Right cardiac atrium (tissue), 5 donors: ENCODE measurements at places on chromosomes 5 and 9. TPM values are rescaled to one million over a fixed set of nuclear protein-coding genes. Genes with fewer than 3 reads are reported as not detected.

TENT4A gene
- polyA plus RNA-seq: 4.7 TPM

FABP6 gene
- 0.68 TPM for polyA plus RNA-seq

FBXL7 gene
- polyA plus RNA-seq: 10.2 TPM

FOXD4L5 gene
- polyA plus RNA-seq: not detected

SOWAHA gene
- polyA plus RNA-seq: 0.05 TPM

PLAA gene
- 14.9 TPM for polyA plus RNA-seq

ASS1 gene
- polyA plus RNA-seq: 77.8 TPM

GRM6 gene
- polyA plus RNA-seq: under 0.01 TPM

PCDHB6 gene
- 0.34 TPM for polyA plus RNA-seq

TAF1L gene
- not detected for polyA plus RNA-seq

IL5 gene
- not detected for polyA plus RNA-seq

ZNF169 gene
- polyA plus RNA-seq: 2.3 TPM

DNA sequence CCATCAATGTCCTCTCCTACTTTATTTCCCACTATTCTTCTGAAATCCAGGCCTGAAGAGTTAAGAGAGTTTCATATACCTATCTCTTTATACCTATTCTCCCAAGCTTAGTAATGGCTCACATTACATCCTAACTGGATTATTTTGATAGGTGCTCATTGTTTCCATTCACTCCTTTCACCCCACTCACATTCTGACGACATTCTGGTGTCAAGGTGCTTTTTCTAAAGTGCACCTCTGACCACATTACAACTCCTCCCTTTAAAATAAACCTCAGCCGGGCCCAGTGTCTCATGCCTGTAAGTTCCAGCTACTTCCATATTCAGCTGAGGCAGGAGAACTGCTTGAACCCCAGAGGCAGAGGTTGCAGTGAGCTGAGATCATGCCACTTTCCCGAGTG lies 417.1 kb downstream of the BNC2 start:
- DNase-seq: no peak

DNA sequence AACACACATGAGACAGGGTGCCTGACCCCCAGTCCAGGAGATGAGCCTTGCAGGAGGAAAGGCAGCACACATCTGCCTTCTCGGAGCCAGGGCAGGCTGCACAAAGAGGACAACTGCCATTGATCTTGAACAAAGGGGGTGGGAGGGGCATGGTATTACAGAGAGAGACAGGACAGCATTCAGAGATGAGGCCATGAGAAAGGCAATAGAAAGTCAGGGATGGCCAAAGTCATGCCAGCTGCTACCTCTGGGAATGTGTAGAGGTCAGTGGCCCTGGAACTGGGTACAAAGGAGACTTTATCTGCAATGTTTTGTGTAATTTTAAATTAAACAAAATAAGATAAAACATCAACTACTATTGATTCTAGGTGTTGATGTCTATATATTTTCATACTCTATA lies 43.2 kb downstream of the WDR36 start:
- no peak for DNase-seq

DNA sequence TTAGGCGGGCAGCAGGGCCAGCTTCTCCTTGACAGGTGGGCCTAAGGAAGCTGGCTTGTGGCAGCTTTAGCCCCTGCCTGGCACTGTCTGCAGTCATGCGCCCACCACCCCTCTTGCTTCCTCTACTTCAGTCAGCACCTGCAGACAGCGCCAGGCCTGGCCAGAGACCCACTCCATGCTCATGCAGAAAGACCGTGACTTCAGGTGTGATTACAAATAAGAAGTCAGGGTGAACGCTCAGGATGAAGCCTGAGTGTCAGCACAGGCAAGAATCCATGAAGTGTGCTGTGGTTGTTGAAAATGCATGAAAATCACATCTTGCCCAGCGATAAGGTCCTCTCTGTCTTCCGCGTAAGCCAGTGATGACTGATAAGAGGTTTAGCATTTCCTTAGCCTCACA lies 3.4 kb downstream of the CSF2 start:
- DNase-seq: no peak

- DNase-seq: no peak
Measured at GRCh38 chr5:15106530-15107283, 235.1 kb upstream of the ANKH start.

- no peak for DNase-seq
Measured at GRCh38 chr5:56108246-56108645, 113.5 kb upstream of the IL6ST start.

GRCh38 chr9:107960916-107961315 lies 471.3 kb upstream of the KLF4 start:
- DNase-seq: no peak

DNA sequence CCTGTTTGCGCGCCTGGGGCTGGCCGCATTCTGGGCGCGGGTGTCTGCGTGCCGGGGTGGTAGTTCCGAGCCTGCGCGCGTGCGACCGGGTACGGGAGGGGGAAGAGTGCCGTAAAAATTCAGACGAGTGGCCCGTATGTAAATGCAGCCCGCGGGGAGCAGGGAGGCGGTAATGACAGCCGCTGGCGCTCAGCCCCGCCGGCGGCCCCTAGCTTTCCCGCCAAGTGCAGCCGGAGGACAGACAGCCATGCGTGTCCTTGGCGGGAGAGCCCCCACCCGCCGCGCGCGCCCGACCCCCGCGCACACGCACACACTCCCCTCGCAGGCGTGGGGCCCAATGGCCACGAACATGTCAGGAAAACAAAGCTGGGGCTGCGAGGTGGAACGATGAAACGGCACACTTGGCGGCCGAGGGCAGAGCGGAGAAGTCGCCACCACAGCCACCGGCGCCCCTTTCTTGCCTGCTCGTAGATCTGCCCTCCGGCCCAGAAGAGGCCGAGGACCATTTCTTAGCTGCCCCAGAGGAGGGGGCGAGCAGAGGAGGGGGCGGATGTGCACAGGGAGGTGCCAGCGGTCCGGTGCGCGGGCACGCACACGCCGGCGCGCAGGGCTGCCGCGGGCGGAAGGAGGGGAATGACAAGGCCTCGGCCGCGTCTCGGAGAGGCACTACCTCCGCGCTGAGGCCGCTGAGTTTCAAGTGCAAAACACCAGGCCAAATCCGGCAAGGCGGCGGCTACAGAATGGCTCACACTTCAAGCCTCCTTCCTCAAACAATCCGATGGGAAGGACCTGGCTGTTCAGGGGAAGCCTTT lies 208.4 kb downstream of the MEF2C start:
- peak; percentile 57 for DNase-seq

GRCh38 chr5:122972877-122973276 lies 63.6 kb downstream of the PPIC start:
- DNase-seq: no peak

DNA sequence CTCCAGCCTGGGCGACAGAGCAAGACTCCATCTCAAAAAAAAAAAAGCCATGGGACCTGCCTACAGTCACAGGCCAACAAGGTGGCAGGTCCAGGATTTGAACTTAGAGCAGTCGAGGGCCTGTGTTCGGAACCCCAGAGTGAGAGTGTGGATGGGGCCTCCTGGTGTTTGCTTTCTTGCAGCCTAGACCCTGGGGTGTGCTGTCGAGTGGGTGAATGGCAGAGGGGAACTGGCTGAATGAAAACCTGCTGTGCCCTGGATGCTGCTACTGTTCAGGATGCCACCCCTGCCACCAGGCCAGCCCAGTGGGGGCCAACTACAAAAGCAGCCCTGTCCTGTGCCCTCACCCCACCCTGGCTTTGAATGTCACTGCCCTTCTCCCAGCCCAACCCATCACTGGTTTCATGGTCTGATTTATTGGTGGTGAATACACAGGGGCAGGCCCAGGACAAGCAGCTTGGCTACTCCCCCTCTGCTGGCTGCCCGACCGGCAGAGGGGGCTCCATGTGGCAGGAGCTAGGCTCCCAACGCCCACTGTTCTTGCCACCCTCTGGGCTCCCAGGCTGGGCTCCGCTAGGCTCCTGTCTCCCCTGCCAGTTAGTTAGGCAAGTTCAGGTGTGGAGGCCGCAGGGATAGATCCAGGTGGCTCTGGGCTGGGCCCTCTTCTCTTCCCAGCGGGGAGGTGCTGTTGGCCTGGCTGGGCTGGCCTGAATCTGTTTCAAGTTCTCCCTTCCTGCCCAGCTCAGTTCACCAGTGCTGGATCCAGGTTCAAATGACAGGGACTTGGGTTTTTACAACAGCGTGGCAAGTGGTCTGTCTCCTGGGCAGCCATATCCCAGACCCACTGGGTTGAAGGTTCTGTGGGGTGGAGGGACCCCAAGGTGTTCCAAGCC lies 12.2 kb downstream of the FPGS start:
- DNase-seq: no peak

GRCh38 chr5:36423578-36424307 lies 122.0 kb upstream of the RANBP3L start:
- DNase-seq: no peak

GRCh38 chr9:115810166-115810565 lies 343.4 kb upstream of the PAPPA start:
- no peak for DNase-seq

GRCh38 chr9:4750023-4750673 lies 9.1 kb upstream of the AK3 start:
- no peak for DNase-seq

GRCh38 chr9:33932078-33932807 lies 115.3 kb downstream of the UBE2R2 start:
- no peak for DNase-seq

DNA sequence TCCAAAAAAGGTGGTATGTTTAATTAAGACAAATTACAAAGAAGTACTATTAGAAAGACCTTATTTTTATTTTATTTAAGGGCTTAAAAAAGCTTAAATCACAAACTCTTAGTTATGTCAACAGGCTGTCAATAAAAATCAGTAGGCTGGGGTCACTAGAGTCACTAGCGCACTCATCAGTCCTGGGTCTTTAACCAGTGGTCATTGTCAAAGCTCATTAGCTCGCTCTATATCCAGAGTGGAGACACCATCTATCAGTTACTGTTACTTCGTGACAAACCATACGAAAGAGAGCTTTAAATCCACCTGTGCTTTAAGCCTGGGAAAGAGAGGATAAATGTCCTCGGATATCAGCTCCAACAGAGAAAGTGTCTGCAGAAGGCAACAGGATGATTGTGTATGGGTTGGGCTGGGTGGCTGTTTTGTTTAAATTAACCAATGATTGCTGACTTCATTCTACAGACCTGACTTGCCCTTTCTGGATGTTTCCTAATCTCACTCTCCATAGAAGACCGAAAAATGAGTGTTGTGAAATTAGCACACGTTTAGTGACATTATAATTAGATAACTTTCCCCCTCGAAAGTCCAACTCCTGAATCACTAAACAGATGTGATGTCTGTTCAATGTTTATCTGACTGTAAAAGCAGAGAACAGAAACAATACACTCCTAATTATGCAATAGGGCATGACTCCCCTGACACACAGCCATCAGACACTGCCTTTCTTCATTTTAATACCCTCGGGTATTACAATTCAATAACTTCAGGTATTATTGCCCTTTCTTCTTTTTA lies 123.6 kb upstream of the TNPO1 start:
- no peak for DNase-seq

DNA sequence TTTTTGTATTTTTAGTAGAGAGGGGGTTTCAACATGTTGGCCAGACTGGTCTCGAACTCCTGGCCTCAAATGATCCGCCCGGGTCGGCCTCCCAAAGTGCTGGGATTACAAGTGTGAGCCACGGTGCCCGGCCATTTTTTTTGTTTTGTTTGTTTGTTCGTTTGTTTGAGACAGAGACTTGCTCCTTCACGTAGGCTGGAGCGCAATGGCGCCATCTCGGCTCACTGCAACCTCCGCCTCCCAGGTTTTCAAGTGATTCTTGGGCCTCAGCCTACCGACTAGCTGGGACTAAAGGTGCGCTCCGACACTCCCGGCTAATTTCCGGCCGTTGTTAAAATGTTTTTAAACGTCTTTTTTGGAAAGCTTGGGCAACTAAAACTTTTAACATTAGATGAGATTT lies 54.0 kb downstream of the SHOC1 start:
- no peak for DNase-seq

DNA sequence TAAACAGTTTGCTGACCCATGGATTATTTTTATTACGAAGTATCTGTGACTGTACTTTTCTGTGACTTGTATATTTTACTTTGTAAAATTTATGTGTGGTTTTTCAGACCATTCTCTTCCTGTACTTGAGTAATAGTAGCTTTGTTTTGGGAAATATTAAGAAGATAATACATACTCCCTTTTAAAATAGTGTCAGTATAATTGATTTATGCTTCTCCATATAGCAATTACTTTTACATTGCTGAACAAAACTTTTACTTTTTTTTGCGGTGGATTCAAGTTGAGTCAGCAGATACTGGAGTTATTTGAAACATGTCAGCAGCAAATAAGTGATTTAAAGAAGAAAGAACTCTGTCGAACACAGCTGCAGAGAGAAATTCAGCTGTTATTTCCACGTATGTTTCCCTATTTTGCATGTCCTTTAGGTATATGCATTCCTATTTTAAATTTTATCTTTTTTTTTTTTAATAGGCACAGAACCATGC lies 28.4 kb downstream of the TENT2 start:
- DNase-seq: no peak

DNA sequence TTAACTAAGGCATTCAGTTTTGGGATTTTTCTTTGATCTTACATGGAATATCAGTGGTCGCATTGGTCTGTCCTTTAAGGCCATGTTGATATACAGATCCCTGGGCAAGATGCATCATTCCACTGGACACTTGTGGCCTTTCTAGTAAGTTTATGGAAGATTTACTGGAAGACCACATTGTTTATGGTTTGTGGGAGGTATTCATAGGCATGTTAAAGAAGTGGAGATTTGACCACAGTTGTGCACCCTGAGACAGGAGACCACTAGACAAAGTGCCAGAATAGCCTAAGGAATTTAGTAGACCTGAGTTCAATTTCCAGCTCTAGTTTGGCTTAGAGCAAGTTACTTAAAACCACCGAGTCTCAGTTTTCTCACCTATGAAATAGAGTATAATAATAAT lies 383.1 kb upstream of the PAPPA start:
- no peak for DNase-seq

DNA sequence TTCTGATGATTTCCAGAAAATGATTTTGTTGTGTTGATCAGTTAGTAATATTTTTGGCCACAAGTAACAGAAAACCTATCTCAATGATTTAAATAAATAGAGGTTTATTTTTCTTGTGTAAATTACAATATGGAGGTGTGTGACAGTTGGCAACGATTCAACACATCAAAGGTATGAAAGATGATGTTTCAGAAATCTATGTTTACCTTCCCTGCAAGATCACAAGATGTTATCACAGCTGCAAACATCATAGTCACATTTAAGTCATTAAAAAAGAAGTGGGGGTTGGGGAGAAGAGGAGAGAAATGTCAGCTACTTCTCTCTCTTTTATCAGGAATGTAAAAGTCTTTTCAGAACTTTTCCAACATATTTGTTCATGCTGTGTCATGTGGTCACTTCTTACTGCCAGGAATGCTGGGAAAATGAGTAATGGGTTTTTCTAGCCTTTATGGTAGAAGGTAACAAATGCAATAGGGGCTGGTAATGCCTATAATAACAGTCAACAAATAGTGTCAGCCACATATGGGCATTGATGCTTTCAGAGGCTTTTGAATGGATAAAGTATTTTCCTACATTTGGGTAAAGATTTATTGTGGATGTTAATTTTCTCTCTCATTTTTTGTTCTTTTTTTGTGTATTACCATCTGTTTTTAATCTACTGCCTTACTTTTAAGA lies 742.7 kb downstream of the TLE1 start:
- no peak for DNase-seq

GRCh38 chr5:111820072-111820471 lies 63.1 kb upstream of the NREP start:
- no peak for DNase-seq

GRCh38 chr9:118418887-118419565 lies 714.8 kb downstream of the TLR4 start:
- DNase-seq: no peak

- no peak for DNase-seq
Measured at GRCh38 chr9:81244631-81245030, 444.7 kb downstream of the TLE1 start.
